ENCODE measurements at places on chromosomes 1 and 21. TPM values are rescaled to one million over a fixed set of nuclear protein-coding genes. Genes with fewer than 3 reads are reported as not detected.

- DNase-seq, result no peak
Observed at GRCh38 chr1:94048413-94049164, 72.4 kb downstream of the ABCA4 start.

GRCh38 chr21:41431788-41432548 lies 5.9 kb downstream of the MX1 start:
- DNase-seq, result no peak

GRCh38 chr1:151051356-151052009 lies 3.9 kb downstream of the C1orf56 start:
- DNase-seq, result no peak

DNA sequence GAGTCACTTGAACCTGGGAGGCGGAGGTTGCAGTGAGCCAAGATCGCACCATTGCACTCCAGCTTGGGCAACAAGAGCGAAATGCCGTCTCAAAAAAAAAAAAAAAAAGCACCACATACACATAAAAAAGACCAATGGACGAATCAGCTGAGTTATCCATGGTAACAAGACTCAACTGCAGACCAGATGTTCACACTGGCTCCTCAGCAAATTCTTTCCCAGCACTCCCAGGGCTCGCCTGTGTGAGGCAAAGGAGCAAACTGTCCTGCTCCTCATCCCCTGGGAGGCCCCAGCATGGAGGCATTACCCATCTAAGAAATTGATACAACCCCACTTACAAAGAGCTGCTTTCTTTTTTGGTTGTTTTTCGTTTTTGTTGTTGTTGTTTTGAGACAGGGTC lies 3.1 kb downstream of the TMEM234 start:
- DNase-seq, result no peak

GRCh38 chr1:220696863-220697231 lies 6.7 kb downstream of the C1orf115 start:
- DNase-seq, result no peak

GRCh38 chr1:111272081-111272480 lies 18.6 kb upstream of the CHIA start:
- DNase-seq, result no peak

DNA sequence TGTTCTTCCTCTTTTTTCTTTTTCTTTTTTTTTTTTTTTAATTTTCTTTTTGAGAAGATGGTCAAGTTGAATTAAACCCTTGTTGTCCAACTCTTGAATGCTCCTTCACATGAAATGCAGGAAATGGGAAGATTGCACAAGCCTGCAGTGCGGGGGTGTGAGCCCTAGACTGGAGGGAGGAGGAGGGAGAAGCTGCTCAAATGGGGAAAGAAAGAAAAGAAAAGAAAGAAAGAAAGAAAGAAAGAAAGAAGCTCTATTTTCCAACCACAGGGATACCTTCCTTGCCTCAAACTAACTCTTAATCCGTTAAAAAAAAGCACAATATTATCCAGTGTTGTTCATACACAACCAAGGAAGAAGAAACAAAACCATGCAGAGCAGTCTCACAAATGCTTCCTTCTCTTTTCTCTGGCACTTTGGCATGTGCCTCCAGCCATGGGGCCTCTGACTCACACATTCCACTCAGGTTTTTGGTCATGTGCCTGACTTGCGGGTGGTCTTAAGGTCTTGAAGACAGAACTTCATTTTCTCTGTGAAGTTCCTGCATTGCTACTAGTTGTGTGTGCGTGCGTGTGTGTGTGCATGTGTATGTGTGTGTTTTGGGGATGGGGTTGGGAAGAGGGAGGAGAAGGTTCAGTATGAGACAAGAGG lies 276.1 kb downstream of the RPS6KC1 start:
- no peak for DNase-seq

DNA sequence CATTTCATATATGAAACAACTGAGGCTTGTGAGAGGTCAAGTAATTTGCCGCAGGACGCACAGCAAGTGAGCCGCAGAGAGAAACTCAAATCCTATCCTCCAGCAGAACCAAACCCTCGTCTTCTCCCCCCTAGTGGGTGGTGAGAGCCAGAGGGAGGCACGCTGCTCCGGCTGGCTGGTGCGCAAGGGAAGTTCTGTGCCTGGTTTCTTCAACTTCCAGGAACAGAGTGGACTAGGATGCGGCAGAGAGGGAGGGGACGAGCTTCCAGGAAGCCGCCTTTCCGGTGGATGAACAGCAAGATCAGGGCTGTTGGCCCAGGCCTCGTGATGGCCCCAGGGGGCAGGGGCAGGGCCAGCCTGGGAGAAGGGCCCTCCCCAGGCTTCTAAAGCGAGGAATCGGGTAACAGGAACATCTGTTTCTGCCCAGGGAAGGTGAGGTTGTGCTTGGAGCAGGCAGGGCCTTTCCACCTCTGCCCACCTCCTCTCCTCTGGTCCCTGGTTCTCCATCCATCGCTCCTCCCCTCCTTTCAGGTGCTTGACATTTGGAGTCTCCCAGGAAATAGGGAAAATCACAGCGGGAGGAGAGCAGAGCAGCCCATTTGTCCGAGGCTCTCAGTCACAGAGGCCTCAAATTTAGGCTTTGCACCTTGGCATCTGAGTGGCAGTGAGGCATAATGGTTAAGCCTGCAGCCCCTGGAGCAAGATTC lies 16.8 kb upstream of the PDIK1L start:
- peak; percentile 77 for DNase-seq

DNA sequence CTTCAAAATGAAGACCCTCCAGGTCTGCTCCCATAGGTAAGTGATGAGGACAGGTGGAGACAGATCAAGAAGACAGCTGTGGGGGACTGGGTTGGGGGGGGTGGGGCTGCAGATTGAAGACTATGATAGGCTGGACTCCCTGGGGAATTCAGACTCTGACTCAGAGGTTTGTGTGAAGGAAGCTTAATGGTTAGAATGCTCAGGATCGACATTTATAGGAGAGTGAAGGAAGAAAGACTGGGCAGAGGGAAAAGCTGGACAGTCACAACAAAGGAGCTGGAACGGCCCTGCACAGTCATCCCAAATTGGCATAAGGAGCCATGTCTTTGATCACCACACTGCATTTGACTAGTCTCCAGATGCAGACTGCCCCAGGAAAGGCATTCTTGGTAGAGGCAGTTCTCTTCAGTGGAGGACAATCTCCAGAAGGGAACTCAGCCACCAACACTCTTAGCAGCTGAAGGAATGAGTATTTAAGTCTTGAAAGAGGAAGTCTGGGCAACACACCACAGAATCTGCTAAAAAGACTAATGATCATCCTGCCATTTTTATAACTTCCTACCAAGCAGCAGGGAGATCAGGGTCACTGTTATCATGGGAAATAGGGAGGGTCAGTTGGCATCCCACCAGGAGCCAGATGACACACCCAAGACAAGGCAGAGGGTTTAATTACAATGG lies 120.0 kb upstream of the ZC3H11B start:
- DNase-seq, result no peak

DNA sequence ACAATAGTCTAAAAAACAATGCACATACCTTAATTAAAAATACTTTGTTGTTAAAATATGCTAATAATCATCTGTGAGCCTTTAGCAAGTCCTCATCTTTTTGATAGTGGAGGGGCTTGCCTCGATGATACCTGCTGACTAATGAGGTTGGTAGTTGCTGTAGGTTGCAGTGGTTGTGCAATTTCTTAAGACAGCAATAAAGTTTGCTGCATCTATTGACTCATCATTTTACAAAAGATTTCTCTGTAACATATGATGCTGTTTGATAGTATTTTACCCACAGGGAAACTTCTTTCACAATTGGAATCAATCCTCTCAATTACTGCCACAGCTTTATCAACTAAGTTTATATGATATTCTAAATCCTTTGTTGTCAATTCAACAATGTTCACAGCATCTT lies 7.6 kb downstream of the C1orf87 start:
- no peak for DNase-seq

- no peak for DNase-seq
Observed at GRCh38 chr1:232529747-232530146, 100.2 kb downstream of the SIPA1L2 start.

DNA sequence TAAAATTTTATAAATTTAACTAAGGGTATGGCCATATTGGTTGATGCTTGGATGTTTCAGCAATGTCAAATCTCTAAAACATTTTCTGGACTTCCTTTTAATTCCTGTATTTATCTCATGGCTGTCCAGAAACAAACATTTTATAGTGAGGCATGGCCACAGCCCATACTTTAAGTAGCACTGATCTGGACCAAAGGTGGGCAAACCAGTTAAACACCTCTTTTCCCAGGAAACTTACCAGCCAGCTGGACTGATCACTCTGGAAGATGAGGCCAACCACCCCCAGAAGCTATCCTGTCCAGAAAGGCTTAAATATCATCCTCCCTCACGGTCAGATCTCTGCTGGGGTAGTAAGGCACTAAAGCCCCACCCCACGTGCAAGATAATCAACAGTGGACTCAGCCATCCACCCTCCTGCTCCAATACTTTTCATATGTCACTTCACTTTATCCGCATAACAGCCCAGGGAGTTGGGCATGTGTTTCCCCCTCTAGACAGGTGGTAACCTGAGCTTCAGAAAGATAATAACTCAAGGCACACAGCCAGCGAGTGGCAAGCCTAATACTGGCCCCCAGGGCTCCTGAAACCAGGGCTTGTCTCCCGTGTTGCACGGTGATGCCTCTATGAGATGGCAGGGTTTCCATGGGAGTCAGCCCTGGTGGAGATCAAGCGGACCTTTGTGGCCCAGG lies 120.5 kb upstream of the NGF start:
- no peak for DNase-seq

- peak; percentile 93 for DNase-seq
Observed at GRCh38 chr1:27284425-27285273, 37.3 kb upstream of the TMEM222 start.

GRCh38 chr1:51072043-51072439 lies 30.0 kb upstream of the C1orf185 start:
- DNase-seq, result no peak

DNA sequence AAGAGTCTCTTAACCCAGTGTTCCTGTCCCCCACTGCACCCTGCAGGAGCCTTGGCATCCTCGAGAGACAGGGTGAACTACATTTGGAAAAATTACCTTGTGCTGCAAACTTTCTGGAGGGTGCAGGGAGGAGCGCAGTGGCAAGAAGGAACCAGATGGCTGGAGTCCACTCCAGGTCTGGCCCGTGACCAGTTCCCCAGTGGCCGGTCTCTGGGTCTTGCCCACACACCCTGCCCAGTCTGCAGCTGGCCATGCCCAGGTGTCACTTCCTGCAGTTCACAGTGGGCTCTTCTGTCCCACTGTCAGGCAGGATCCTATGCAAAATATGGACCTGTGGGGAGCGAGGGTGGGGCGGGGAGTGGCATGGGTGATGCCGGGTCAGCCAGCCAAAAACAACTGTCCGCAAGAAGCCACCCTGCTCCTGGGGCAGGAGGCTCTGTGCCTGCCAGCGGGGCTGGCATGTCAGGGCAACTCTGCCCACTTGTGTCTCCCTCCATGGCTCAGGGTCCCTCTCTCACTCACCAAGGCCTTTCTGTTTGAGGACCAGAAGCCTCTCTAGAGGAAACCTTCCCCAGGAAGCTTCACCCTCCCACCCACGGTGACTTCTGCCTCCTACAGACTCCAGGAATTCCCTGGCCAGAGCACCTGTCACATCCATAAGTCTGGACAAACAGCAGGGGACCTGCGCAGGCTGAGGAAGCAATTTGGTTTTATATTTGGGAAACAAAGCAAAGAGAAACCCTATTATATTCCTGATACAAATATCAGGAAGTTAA lies 55.6 kb downstream of the KIF21B start:
- no peak for DNase-seq

- no peak for DNase-seq
Observed at GRCh38 chr1:99177465-99177864, 86.8 kb upstream of the PLPPR4 start.

DTL gene
- total RNA-seq, result 11.3 TPM

PCSK9 gene
- total RNA-seq, result not detected

WDR64 gene
- total RNA-seq, result 0.55 TPM

HES2 gene
- 0.22 TPM for total RNA-seq

VPS72 gene
- total RNA-seq, result 28.9 TPM

NR0B2 gene
- total RNA-seq, result 18.0 TPM

KCNE1 gene
- 50.2 TPM for total RNA-seq
